ENCODE measurements at places on chromosomes 7 and 10.
A peak's percentile ranks its signal among the peaks of the same experiment; 100 is the strongest.

GRCh38 chr10:51951601-51952000 is 252.2 kb upstream of the CSTF2T start:
- no peak for DNase-seq

- DNase-seq = no peak
Observed at GRCh38 chr10:25017154-25017590, 760 bp downstream of the THNSL1 start.

GRCh38 chr7:139488810-139489209 is 5.3 kb upstream of the KLRG2 start:
- DNase-seq = no peak

DNA sequence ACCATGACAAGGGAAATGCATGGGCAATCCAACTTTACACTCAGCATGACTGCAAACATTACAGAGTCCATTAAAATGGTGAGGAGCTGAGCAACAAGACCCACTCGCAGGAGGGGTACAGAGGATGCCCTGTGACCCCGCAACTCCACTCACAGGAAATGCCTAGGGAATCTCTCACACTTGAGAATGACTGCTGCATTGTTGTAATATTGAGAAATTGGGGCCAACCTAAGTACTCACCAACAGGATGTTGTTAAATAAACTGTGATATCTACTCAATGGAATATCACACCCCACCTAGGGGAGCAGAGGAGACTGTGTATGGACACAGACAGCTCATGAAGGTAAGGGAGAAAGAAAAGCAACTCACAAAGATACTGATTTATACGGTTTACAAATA is 53.4 kb upstream of the CAMK2B start:
- DNase-seq = no peak

GRCh38 chr10:30176776-30177533 is 117.6 kb upstream of the JCAD start:
- no peak for DNase-seq

DNA sequence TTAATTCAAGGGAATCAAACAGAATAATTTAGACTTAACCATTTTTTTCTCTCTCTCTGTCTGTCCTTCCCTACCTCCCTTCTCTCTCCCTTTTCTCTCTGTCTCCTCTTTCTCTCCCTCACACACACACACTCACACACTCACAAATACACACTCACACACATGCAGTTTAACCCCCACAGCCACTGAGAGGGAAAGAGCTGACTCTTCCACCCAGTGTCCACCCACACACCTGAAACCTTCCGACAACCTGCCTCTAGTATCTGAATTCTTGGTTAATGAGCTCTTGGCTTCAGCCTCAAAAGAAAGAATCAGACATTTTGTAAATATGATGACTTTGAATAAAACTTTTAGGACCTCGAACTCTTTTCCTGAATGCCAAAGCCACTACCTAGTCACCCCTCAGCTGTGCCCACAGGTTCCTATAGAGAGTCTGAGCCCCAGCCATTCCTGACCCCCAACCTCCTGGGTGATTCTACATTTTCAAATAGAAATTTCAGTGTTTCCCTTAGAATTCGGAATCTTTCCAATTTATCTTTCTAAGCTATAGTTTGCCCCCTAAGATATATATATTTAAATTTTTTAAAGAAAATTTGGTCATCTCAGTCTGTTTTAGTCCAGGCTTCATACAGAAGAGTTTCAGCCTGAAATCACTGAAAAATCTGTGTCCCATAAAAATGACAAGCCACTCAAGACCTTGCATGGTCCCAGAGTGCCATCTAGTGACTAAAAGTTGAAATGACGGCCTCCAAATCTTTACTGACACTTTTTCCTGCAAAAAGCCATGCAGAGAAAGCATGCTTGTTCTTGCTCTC is 202.8 kb downstream of the IPMK start:
- no peak for DNase-seq

DNA sequence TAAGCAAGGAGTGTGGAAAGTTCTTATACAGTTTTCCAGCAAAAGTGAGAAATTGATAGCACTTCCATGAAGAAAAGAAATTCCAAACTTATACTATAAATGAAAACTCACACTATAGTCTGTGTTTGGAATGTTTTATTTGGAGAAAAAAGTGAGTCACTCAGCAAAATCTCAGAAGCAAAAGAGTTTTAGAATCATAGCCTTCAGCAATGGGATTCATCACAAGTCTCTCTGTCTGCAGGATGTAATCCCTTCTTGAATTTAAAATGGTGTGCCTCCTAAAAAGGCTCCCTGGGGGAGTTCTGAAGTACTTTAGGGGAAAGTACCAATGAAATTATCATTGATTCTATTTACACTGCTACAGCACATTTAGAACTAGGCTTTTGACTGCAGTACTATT is 756.4 kb downstream of the XPNPEP1 start:
- no peak for DNase-seq

DNA sequence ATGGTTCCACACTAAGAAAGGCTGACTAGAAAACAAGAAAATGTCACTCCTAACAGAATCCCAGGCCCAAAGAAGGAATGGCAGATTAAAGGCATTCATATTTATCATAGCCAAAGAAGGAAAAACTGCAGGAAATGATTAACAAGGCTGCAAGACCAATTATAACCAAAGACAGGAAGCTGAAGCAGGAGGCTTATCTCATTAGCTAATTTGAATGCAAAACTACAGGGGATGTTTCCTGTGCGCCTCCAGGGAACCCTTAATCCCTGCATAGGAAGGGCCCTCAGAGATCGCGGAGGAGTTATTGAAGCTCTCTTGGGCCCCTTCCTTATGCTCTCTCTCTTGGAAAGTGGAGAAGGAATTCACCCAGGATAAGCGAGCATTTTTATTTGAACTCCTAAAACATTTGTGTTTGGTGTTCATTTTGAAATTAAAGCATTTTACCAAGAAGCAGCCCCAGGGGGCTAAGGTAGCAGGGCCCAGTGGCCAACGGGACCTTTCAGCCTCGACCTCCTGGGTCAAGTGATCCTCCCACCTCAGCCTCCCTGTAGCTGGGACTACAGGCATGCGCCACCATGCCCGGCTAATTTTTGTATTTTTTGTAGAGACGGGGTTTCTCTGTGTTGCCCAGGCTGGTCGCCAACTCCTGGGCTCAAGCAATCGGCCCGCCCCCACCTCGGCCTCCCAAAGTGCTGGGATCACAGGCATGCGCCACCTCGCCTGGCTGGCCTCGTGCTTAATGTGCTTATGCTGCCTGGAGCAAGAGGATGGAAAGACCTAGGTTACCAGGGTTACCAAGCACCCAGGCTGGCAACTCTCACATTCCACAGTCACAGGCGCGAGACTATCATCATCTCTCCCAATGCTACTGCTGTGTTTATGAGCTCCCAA is 24.1 kb upstream of the PROSER2 start:
- DNase-seq = no peak

- no peak for DNase-seq
Observed at GRCh38 chr10:34231441-34232180, 583.5 kb downstream of the PARD3 start.

- DNase-seq = no peak
Observed at GRCh38 chr10:90130321-90131086, 429.1 kb downstream of the KIF20B start.

DNA sequence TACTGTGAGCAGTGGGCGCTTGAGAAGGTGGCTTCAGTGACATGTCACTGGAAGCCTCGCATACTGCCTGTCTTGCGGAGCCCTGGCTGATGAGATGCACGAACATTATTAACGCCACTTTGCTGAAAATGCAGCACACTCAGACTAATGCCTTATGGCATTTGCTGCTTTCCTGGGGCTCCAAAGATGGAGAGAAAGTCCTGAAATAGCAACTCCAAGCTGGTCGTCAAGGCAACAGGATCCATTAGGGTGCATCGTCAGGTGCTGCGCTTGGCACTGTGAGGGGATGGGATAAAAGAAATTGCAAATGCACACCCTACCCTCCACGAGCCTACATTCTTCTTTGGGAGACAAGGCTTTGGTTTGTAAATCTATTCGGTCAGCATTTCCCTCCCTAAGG is 592.5 kb downstream of the TYW1 start:
- no peak for DNase-seq

DNA sequence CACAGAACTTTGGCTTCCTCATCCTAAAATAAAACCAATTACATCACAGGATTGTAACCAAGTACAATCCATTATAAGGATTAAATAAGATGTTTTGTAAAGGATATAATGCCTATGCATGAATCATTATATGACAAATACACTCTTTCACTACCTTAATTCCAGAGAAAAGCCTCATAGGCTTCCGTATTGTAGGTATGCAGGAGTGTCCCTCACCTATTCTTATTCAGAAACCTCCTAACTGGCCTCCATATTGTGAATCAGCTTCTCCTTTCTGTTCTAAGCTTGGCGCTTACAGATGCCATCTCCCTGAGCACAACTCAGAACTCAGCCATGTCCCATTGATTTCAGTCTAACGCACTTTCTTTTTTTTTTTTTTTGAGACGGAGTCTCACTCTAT is 69.6 kb upstream of the CAPZA2 start:
- no peak for DNase-seq

- no peak for DNase-seq
Observed at GRCh38 chr10:119521443-119522204, 20.9 kb downstream of the RGS10 start.

DNA sequence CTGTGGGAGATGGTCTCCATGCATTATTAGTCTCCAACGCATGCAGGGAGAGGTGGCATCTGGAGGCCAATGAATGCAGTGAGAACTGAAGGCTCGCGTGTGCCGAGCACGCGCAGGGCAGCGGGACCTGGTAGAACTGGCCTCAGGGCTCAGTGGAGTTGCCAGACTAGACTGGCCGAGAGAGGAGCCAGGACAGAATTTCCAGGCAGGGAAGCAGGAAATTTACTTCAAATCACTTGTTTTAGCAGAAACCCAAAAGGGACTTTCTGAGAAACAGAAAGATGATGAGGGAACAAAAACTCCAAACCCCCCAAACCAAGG is 311.0 kb upstream of the IMMP2L start:
- no peak for DNase-seq

DNA sequence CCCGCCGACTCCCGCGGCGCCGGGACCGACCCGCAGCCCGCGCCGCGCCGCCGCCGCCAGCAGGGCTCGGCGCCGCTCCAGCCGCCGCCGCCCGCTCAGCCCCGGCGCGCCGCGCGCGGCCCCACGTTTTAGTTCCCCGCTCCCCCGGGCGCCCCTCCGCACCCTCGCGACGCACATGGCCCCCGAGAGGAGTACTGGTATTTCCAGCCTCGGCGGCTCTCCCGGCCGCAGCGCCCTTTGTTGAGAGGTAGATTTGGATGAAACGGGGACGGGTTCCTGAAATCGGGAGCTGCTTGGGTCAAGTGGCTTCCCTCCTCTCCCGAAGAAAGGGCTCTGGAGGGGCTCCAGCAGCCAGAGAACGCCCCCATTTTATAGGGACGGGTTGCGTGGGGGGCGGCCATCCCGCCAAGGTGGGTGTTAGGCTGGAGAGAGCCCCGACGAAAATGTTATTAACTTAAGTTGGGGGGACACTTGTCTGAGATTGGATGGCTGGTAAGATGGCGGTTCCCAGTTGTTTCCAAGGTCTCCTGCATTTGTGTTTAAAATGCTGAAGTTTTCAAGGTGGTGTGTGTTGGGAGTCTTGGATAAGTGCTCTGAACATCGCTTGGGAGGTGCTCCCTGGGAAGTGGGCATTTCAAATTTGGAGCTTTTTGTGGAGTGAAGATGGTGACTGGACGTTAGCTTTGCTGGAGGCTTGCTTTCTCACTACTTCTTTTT is 1.2 kb downstream of the BMI1 start:
- peak; percentile 60 for DNase-seq

GRCh38 chr7:16061630-16062029 is 359.7 kb downstream of the CRPPA start:
- no peak for DNase-seq

- no peak for DNase-seq
Observed at GRCh38 chr7:96303105-96303685, 18.7 kb downstream of the SLC25A13 start.

DNA sequence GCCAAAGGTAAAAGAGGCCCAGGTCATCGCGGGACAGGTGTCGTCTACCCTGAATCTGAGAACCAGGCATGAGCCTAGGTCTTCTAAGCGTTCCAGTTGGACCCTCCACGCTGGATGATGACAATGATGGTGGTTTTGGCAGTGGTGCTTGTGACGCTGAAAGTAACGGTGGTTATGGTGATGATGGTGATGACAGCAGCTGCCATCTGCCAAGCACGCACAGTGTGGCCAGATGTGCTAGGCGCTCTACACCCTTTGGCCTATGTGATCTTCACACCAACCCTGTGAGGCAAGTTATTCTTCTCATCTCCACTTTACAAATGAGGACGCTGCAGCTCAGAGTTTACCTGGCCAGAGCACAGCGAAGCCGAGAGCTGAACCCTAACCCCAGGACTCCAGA is 93.9 kb downstream of the FAM53B start:
- DNase-seq = no peak

- DNase-seq = no peak
Observed at GRCh38 chr10:530717-531116, 158.8 kb downstream of the DIP2C start.

GRCh38 chr10:63769367-63769766 is 248.2 kb downstream of the REEP3 start:
- DNase-seq = no peak

- DNase-seq = no peak
Observed at GRCh38 chr7:126940723-126941307, 311.9 kb downstream of the GRM8 start.

DNA sequence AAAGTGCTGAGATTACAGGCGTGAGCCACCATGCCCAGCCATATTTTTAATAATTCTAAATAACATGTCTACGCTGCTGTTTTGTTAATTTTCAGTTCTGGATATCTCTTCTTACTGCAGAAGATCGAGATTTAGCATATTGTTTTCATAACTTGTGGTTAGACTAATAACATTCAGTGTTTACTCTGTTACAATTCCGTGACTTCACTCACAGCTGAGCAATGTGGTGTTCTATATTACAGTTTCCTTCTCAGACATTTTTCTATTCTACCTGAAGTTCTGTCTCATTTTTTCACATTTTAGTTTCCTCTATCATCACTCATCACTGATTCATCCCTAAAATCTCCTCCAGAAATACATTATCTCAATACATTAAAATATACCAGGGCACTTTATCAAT is 10.9 kb downstream of the RNF32 start:
- DNase-seq = no peak

DNA sequence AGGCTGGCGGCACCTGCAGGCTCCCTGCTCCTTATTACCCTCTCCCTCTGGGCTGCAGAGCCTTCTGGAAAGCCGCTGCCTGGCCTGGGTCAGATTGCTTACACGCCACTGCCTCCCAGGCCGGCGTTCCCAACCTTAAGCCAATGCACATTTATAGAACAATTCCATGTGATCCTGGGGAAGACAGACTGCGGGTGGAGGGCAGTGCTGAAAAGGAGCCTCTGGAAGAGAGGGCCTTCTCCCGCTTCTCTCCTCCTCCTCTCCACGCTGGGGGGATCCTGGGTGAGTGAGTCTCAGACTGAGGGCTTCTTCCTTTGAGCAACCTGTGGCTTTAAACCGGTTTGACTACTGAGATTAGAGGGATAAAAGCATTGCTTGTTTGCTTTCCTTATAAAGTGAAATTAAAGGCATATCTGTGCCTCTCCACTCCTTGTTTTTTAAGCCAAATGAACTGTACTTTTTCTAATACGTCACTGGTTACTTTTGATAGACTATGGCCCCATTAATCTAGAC is 5.5 kb downstream of the TACC2 start:
- no peak for DNase-seq

GRCh38 chr10:87739703-87740102 is 78.3 kb downstream of the ATAD1 start:
- DNase-seq = no peak

- no peak for DNase-seq
Observed at GRCh38 chr10:118374404-118374803, 32.3 kb upstream of the FAM204A start.

- no peak for DNase-seq
Observed at GRCh38 chr10:627032-627992, 62.2 kb downstream of the DIP2C start.

All from Peyer's patch (tissue), 4 donors.